Astrocyte (in vitro differentiated cells and primary cell): ENCODE measurements at places on chromosomes 12 and 14. TPM values are rescaled to one million over a fixed set of nuclear protein-coding genes. Genes with fewer than 3 reads are reported as not detected.

The PRR4 gene
- 1.1 and 2.2 TPM in 2 replicates for total RNA-seq

The NUDT4 gene
- 54.8 and 60.2 TPM in 2 replicates for total RNA-seq

The ENDOU gene
- not detected in 2 replicates for total RNA-seq

The PRH2 gene
- not detected in 2 replicates for total RNA-seq

The TAS2R20 gene
- 0.57 and 0.99 TPM in 2 replicates for total RNA-seq

The TAS2R8 gene
- total RNA-seq: not detected in 2 replicates

The RACGAP1 gene
- total RNA-seq: 15.9 and 18.8 TPM in 2 replicates

The GPR68 gene
- total RNA-seq: 0.38 and 0.50 TPM in 2 replicates

The IFNG-AS1 gene
- not detected in 2 replicates for total RNA-seq

The FIGNL2 gene
- 5.0 and 6.7 TPM in 2 replicates for total RNA-seq

The KLHL33 gene
- total RNA-seq: 0.07 TPM in 1 of 2 replicates, not detected in the other

The ANKRD13A gene
- total RNA-seq: 22.5 and 23.9 TPM in 2 replicates

The SLC2A14 gene
- 2.3 and 2.8 TPM in 2 replicates for total RNA-seq

The KLRD1 gene
- 0.45 and 0.91 TPM in 2 replicates for total RNA-seq

The SERPINA10 gene
- not detected in 2 replicates for total RNA-seq

DNA sequence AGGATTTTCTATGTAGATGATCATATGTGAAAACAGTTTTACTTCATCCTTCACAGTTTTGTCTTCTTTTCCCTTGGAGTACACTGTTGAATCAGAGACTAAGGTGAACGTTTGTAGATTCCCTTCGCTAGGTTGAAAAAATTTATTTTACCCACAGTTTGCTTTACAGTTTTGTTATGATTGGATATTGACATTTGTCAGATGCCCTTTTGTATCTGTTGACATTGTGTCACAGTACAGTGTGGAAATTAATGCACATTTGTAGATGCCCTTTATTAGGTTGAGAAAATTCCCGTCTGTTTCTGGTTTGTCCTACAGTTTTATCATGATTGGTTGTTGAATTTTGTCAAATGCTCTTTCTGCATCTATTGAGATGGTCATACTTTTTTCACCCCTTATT is 13.3 kb downstream of the G2E3 start:
- DNase-seq: no peak

- no peak for DNase-seq
Observed at GRCh38 chr12:124485371-124485770, 82.0 kb downstream of the NCOR2 start.

- DNase-seq: no peak
Observed at GRCh38 chr14:59295951-59296350, 107.5 kb downstream of the DAAM1 start.

- peak; percentile 14 for DNase-seq
Observed at GRCh38 chr14:89654998-89655397, 238.0 kb upstream of the FOXN3 start.

- no peak for DNase-seq
Observed at GRCh38 chr12:118760623-118761022, 220.7 kb upstream of the SRRM4 start.

- peak; percentile 95 for DNase-seq
Observed at GRCh38 chr14:35374263-35374712, 30.3 kb downstream of the NFKBIA start.

DNA sequence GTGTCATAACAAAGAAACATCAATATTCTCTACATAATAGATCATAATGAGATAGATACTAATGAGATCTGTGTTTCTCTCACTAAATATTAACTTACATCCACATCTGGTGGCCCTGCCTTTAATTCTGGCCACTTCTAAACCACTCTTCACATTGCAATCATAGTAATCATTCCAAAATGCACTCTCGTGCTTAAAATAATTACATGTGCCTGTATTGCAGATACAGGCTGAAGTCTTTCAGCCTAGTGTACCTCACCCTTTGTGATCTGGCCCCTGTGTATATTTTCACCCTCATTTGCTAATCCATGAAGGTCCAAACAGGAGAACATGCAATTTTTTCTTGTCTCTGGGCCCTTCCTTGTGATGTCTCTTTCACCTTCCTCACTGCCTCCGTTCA is 108.0 kb downstream of the LIN7A start:
- peak; percentile 36 for DNase-seq

DNA sequence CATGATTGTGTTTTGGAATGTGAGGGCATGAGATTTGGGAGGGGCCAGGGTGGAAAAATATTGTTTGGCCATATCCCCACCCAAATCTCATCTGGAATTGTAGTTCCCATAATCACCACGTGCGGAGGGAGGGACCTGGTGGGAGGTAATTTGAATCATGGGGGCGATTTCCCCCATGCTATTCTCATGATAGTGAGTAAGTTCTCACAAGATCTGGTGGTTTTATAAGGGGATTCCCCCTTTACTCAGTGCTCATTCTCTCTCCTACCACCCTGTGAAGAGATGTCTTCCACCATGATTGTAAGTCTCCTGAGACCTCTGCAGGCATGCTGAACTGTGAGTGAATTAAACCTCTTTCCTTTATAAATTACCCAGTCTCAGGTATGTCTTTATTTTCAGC is 15.7 kb downstream of the OR10P1 start:
- no peak for DNase-seq

- no peak for DNase-seq
Observed at GRCh38 chr12:70839544-70839943, 81.0 kb downstream of the PTPRR start.

DNA sequence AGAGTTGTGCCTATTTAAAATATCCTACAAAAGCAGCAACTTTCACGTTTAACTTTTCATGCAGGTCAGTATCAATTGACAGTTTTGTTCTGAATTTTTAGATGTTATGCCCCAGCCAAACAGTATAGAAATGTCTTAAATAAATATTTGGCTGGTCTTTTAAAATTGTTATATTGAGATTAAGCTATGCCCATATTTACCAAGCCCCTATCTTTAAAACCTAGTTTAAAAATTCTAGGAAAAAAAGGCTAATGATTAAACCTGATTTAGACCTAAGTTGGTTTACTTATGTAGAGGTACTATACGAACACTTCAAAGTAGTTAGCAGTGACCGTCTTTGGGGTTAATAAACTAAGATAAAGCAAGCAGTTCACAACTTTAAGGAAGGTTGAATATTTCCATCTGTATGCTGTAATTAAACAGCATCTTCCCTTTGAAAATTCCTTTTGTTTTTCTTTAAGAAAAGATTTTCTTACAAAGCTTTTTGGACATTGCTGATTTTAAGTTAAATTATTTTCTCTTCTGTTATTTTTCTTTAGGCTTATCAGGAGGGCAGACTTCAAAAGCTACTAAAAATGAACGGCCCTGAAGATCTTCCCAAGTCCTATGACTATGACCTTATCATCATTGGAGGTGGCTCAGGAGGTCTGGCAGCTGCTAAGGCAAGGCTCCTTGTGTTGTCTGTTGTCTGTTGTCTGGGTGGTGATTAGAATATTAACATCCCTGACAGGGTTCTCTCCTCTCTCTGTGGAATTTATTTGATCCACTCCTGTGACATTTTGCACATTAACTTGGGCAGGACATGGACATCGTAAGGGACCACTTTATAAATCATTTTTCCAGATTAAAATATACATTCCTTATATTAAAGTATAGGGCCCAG is 7.5 kb downstream of the EID3 start:
- no peak for DNase-seq

GRCh38 chr12:8644345-8645248 is 18.0 kb downstream of the MFAP5 start:
- no peak for DNase-seq

GRCh38 chr14:52641745-52642144 is 53.6 kb downstream of the ERO1A start:
- DNase-seq: no peak

- peak; percentile 82 for DNase-seq
Observed at GRCh38 chr14:54364555-54365415, 32.0 kb upstream of the CDKN3 start.

GRCh38 chr12:78220811-78221210 is 390.1 kb downstream of the NAV3 start:
- no peak for DNase-seq

GRCh38 chr12:52255926-52256583 is 18.4 kb upstream of the KRT86 start:
- DNase-seq: no peak

DNA sequence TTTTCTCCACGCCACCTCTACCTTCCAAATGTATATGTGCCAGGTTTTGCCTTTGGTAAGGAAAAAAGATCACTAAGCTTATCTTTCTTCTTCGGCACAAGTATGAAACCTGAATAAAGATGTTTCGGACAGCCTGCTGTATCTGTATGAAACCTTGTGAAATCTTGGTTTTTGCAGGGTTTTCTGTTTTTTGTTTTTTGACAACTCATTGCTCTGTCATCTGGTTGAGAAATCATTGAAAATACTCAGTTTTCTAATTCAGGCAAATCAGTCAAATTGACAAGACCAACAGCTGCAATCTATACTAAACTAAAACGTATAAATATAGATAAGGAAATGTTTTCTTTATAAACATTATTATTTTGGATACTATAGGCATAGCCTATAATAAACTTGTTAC is 63.1 kb upstream of the FGD4 start:
- no peak for DNase-seq

GRCh38 chr12:15886372-15887042 is 4.3 kb downstream of the STRAP start:
- peak; percentile 48 for DNase-seq

DNA sequence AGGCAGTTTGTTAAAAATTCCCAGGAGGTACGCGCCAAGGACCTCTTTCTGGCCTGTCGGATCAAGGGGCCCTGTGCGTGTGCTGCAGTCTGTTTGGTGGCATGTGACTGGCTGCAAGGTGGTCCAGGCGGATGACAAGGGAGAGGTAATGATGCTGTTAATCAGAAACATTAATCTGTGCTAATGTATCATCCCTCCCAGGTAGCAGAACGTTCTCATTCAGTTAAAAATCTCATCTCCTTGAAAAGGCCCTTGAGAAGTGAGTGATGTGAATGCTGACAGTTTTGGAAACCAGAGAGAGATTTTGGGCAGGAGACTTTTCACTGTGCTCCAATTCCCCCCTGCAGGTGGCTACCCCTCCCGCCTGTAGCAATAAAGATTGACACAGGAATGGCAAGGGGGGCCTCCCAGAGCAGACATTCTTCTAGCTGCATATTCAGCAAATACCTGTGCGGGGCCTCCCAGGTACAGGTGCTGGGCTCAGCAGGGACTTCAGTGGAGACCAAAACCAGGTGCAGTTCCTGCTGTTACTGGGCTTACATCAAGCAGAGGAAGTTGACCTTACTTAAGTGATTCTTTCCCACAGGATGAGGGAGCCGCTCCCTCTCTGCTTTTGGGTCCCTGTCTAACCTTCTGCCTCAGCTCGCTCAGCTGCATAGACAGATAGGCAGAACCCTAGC is 364.8 kb downstream of the CACNA1C start:
- DNase-seq: no peak

- DNase-seq: no peak
Observed at GRCh38 chr12:60529261-60529660, 933.4 kb downstream of the SLC16A7 start.

- DNase-seq: no peak
Observed at GRCh38 chr12:20507056-20507455, 138.7 kb downstream of the PDE3A start.

DNA sequence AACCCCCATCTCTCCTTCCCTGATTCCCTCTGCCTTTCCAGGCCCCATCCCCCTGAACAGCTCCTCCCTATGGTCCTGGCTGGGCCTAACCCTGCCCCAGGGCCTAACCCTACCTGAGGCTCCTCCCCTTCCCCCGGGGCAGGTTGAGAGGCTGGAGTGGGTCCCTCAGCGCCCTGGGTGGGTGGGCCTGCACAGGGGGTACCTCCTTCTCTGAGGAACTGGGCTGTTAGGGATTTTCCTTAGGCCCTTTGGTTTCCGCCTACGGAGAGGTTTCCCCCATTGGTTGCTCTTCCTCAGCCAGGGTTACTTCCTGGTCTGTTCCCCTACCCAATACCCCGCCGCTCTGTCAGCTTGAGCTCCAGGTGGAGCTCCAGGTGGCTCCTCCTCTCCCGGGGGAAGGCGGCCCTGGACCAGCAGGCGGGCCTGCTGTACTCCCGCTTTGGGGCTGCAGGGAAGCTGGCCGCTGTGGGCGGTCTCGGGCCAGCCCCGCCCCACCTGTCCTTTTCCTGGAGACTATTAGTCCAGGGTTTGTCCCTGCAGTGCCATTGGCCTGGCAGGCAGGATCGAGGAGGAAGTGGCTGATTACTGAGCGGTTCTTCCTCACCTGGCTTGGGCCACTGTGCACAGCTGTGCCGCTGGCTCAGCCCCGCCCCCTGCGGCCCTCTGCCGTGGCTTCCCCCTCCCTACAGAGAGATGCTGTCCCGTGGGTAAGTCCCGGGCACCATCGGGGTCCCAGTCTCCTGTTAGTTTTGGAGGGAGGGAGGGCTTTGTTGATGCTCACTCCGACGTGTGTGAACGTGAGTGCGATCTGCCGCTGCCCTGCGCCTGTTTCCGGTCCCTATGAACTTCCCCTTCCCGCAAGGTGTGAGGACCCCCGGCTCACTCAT is 2.5 kb downstream of the C12orf57 start:
- no peak for DNase-seq

DNA sequence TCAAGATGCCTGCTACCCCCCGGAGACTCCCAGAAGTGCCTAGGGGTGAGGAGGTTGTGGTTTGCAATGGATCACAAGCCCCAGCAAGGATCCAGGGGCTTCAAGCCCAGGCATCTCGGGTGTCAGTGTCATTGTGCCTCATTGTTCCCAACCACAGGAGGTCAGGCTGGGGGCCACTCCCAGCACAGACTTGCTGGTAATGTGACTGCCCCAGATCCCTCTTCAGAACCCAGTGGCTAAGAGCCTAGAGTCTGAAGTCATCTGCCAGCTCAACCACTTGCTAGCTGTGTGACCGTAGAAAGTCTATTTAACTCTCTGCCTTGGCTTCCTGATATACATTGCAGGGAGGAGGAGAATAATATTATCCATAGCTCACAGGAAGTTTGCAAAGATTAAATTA is 7.7 kb upstream of the ASB2 start:
- DNase-seq: peak; percentile 52

GRCh38 chr12:69927164-69927563 is 102.1 kb downstream of the MYRFL start:
- DNase-seq: no peak

DNA sequence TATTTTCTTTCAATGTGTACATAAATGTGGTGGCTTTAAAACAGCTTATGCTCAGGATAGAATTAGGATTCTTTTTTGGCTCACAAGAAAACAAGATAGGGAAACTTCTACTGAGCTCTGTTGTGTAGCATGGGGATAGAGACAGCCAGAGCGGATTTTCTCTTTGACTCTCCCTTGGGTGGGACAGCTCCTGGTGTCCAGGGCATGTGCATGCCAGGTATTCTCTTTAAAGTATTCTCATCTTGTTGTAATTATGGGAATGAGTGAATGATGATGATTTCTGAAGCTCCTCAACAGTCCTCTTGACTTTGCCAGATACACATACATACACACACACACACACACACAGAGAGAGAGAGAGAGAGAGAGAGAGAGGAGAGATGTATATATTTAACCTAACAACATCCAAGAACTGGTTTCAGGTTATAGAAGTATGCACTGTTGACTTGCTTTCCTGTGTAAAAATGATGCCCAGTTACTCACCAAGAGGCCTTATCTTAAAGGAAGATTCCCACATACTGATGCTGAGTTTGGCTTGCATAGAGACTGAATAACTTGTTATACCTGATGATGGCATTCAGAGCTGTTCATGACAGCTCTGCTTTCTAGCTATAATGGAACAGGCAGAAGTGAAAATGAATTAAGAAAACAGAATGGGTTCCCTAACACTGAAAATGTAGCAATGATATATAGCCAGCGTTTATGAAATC is 387.5 kb downstream of the EGLN3 start:
- peak; percentile 37 for DNase-seq

GRCh38 chr12:12396694-12397093 is 39.8 kb downstream of the BORCS5 start:
- no peak for DNase-seq
